Myocyte (in vitro differentiated cells): ENCODE measurements at places on chromosomes 4 and X.

DNA sequence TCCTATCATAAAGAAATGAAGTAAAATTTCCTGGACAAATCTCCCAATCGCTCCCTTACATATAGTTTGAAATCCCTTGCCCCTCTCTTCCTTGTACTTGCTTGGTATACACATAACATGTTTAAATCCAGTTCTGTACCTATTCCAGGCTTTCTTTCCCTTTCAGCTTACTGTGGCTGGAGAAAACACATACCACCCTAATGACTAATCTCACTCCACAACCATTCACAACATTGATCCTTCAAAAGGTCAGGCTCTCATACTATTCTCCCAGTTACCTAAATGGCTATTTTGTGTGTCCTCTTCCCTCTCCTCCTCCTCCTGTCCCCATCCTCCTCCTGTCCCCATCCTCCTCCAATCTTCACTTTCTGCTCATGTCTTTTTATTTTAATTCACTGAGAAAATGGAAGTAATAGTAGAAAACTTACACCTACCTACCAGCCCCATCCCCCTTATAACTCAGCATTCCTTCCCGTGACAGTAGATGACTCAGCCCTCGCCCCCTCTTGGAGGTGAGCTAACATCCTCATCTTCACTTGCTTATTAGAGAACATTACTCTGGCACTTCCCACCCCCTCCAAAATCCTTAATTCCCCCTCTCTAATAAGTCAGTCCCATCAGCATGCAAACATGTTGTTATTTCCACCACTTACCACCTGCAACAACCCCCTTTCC is 77.5 kb downstream of the IL15 start:
- DNase-seq, result peak; percentile 28

DNA sequence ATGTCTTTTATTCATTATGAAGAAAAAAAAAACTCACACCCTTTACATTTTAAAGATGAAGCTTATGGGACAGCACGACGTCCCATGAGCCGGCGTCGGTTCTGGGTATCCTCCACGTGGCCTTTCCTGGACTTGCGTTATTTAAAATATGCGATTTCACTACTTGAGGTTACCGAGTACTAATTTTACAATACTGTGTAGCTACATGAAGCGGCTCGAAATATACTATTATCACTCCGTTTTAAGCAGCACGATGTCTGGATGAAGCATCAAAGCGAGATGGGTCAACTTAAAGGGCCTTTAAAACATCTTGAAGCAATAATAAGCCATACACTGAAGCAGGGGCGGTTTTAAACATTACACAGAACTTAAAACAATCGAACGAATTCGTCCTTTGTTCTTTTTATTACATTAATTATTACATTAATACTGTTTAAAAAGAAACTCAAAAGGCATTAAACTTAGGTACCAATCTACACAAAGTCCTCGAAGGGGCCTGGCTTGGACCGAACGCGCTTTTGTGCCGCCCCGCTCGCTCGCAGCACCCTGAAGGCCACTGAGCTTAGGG is 1.4 kb upstream of the KLF3 start:
- no peak for DNase-seq

DNA sequence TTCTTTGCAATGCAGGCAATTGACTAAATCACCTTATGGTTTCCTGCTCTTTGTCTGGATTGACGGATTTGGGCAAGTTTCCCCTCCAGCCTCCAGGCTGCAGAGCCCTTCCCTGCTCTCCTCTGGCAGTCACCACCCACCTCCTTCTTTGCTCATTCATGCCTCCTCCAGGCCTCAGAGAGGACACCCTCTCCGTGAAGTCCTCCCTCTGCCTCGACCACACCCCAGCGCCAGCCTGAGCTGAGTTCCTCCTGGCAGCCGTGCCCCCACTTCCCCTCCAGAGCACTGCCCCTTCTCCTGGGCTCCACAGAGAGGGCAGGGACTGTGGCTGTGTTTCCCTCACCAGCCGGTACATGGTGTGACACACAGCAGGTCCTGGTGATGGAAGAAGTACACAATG is 53.7 kb downstream of the DCTD start:
- DNase-seq, result no peak

- DNase-seq, result no peak
Measured at GRCh38 chr4:54651050-54651449, 6.7 kb upstream of the KIT start.

- DNase-seq, result no peak
Measured at GRCh38 chrX:105006103-105006502, 214.4 kb downstream of the TEX13A start.

- peak; percentile 80 for DNase-seq
Measured at GRCh38 chr4:110982486-110982885, 359.6 kb upstream of the PITX2 start.

- no peak for DNase-seq
Measured at GRCh38 chr4:185307136-185307950, 88.4 kb downstream of the LRP2BP start.
